NCI-H510A (cell line): ENCODE measurements at places on chromosomes 11 and 22.
A peak's percentile ranks its signal among the peaks of the same experiment; 100 is the strongest.

GRCh38 chr22:36775586-36775963 lies 344 bp downstream of the IFT27 start:
- no peak for DNase-seq

- no peak for DNase-seq
These were observed 14.9 kb downstream of the FZD4 start for GRCh38 chr11:86940122-86940777.

DNA sequence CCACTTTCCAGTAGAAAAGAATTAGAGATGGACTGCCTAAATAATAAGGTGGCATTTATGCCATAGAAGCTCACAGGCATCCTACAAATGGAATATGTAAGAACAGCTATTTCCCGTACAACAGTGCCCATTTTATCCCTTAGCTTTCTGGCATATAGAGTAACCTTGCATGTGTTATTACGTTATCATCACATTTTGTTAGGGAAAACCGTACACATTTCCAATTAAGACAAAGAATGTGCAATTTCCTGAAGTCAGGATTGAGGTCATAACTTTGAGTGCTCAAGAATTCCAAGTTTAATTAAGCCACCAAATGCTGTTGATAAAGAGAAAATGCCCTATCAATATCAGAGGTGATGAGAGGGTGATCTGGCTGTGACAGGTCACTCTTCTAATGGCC lies 58.9 kb downstream of the LDLRAD3 start:
- DNase-seq: no peak

DNA sequence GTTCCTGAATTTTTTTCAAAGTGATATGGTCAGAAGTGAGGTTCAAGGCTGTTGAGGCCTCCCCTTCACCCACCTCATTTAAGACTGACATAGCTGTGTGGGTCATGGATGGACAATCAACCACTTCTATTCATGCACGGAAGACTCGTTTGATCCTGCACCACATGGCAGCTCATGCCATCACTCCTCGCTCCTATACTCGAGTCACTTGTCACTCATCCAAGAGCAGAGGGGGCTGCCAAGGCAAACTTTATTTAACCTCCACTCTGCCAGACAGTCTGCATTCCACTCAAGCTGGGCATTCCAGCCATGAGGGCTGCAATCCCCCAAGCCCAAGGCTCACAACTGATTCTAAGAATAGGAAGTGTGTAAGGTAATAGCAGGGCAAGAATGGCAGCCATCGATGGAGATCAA lies 34.1 kb downstream of the SNX19 start:
- DNase-seq: no peak

GRCh38 chr11:4865855-4866254 lies 15.8 kb upstream of the OR51T1 start:
- no peak for DNase-seq

DNA sequence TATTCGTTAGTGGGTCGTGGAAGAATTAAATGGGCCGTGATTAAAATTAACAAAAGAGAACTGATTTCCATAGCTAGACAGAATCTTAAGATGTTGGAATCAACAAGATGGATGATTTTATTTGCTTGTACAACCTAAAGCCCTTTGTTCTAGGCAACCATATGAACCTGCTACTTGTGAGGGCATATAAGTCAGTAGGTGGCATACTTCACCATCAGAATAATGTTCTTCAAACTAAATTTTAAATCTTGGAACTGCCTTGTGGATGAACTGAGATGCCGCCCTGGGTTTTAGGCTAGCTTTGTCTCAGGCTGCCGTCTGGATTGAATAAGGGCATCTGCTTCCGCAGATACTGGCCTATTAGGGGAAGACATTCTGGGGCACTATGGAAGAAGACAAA lies 40.9 kb downstream of the CSRP3 start:
- no peak for DNase-seq

DNA sequence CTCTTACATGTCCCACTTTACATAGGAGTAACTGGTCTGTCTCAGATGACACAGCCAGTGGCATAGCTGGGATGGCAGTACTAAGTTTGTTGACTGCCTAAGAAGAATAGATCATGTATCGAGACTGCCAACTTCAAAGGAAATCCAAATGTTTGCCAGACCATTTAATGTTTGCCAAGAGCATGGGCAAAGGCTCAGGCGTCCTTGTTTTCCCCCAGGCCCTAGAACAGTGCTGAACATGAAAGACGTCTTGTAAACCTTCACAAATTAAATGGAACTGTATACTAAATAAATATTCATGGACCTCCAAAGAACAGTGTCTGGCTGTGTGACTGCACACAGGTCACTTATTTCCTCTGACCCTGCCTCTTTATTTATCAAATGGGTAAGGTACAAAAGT lies 234.7 kb upstream of the CCDC90B start:
- DNase-seq: peak; percentile 10
